ENCODE measurements at places on chromosomes 16 and 17.
A peak's percentile ranks its signal among the peaks of the same experiment; 100 is the strongest.

DNA sequence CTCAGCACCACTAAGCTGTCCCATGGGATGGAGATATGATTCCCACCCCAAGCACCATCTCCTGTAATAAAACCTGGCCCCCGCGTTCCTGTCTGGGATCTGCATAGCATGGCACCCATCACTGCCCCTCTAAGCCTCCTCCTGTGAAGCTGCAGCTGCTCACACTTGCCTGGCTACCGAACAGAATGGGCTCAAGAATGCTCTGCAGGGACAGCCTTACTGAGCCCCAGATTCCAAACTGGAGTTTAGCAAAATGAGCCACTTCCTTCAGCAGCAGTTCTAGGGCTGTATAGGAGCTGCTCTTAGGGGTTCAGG, 256.1 kb downstream of the CPPED1 start:
- peak; percentile 50 for DNase-seq

DNA sequence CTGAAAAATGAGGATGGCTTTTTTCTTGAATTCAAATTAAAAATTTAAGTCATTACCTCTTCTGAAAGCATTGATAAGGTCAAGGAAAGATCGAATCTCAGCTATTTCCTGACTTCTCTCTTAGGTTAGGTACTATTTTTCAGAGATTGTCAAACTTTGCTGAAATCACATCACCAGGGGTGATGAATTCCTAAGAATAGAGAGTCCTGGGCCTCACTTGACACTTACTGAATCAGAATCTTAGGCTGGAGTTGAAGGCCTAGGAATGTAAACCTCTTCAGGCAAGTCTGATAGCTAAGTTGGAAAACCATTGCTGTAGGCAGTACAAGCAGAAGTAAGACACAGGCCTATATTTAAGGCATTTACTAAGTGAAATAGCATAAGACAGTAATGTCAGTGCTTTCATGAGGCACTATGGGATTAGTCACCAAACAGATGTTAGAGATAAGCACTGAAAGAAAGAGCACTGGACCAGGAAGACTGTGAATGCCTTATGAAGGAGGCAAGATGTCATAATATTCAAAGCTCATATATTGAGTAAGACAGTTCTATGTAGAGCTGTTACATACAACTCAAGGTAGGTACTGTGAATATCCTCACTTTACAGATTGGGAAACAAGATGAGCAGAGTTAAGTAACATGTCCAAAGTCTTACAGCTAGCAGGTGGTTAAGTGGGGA, 21.5 kb downstream of the DCAF7 start:
- no peak for DNase-seq

DNA sequence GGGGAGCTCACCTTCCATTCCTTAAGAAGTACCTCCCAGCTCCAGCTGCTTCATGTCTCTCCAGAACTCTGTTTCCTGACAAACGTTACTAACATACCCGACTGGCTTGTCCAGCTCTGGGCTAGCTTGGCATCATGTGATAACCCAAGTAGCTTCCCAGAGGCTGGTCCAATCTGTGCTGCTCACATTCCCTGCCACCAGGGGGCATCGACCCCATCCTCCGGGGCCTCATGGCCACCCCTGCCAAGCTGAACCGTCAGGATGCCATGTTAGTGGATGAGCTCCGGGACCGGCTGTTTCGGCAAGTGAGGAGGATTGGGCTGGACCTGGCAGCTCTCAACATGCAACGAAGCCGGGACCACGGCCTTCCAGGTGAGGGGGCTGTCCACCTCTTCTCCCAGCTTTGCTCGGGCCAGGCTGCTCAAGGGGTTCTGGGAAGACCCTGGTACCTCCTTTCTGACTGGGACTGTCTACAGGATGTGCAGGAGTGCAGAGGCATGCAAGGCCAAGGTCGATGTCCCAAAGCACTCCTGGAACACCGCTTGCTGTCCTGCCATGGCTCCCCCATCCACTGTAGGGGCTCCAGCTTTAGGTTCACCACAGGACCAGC, 7.6 kb downstream of the EPX start:
- peak; percentile 72 for DNase-seq

GRCh38 chr17:82344175-82344907, 10.8 kb upstream of the SECTM1 start:
- no peak for DNase-seq

- DNase-seq, result no peak
Measured at GRCh38 chr17:9307313-9307998, 268.2 kb downstream of the STX8 start.

DNA sequence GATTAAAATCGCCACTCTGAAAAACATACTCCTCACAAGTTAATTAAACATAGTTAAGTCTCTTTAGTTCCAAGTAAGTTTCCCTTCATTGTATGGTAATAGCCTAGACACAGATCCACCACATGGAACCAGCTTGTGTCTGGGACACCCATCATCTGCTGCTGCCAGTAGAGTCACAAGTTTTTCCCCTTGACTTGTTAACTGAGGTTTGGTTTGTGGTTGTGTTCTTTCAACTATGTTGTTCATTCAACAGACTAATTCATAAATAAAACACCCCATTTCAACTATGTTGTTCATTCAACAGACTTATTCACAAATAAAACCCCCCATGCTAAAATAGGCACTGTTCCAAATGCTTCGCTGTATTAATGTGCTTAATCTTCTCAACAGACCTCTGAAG, 24.4 kb downstream of the YWHAE start:
- no peak for DNase-seq

DNA sequence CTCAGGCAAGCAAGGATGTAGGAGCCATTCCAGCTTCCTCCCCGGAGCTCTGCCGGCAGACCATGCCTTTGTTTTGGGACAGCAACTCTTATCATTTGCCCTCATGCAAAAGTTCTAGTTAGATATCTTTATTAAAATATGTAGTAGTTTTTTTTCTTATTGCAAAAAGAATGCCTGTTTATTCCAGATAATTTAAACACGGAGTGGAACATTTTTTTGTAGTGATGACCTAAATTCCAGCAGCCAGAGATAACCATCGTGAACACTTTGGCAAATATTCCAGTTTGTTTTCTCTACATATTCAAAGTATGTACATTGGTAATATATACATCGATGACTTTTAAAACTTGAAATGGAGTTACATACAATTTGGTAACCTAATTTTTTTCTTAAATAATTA, 54.8 kb downstream of the CRISPLD2 start:
- DNase-seq, result no peak

GRCh38 chr17:82241183-82241925, 12.5 kb downstream of the SLC16A3 start:
- DNase-seq, result no peak

GRCh38 chr16:71557954-71558582, 18.8 kb downstream of the TAT start:
- no peak for DNase-seq

GRCh38 chr17:76720211-76720610, 6.2 kb downstream of the JMJD6 start:
- no peak for DNase-seq

DNA sequence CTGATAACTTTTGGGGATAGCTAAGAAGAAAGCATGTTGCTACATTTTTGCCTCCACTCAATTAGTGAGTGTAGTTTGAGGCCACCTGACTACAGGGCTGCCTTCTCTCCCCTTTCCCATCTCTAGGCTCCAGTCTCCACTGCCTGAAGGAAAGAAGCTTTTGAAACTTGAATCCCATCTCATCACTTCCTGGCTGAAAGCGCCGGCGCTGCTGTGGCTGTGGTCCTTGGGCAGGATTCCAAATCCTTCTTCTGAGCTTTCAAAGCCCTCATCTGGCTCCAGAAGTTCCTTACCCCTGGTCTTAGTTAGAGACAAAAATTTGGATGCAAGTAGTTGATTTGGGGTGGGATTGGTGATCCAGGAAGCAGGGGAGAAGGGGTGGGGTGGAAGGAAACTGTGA, 119.4 kb downstream of the FOXL1 start:
- no peak for DNase-seq

GRCh38 chr16:75742424-75743047, 16.2 kb upstream of the CPHXL start:
- no peak for DNase-seq

DNA sequence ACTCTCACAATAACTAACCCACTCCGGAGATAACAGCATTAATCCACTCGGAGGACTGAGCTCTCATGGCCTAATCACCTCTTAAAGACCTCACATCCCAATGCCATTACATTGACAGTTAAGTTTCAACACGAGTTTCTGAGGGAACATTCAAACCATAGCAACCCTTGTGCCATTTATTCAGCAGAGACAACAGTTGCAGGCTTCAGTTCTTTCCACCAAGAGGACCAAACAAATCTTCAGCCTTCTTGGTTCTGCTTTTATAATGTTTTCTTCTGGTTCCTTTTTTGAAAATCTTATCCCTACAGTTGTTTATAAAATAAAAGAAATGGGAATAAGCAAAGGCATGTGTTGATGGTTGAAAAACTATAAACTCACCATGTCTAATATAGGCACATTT, 2.1 kb upstream of the CD300E start:
- DNase-seq, result no peak

GRCh38 chr17:36939052-36939801, 2.0 kb downstream of the LHX1 start:
- DNase-seq, result no peak

DNA sequence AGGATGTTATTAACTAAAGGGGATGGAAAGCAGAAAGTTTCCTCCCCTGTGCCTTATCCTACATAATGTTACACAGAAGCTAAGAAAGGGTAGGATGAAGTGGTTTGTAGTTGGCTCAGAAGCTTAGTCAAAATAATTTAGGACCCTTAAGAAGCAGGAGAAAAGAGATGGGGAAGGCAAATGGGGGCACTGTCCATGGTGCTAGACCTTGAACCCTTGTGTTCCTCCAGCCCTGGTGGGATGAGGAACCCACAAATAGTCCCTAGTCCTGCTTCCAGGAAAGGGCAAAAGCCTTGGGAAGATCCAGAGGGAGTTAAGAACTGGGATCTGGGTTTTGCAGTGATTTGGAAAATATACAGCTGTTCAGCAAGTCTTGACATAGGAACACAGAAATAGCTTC, 54.5 kb downstream of the SLC5A11 start:
- DNase-seq, result peak; percentile 4

DNA sequence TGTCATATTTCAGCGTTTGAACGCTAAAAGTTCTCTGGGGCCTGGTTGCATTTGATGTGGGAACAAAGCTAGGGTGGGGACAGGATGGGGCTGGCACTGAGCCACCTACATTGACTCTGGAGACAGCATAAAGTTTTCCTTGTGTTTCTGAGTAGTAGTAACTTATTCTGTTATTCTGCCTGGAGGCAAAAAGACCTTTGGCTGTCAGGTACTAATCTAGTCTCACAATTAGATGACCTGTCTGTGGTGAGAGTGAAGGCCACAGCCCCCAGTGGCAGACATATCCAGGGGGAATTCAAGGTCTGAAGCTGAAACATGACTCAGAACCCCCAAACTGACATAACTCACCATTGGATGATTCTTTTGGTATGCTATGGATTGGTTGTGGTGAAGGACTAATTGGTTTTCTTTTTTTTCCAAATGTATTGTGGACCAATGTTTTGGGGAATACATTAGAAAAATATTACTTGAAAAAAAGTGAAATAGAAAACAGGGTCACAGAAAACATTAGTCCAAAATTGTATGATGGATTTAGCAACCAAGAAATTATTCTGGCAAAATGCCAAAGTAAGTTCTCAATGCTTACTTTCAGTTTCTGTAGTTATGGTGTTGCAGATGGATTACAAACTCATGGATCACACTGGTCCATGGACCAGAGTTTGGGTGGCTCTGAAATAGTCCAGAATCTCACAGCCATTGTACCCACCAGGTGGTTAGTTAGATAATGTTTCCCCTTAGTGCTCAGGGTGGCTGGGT, 10.5 kb upstream of the SALL1 start:
- DNase-seq, result no peak

GRCh38 chr16:4525069-4525468, 13.5 kb downstream of the CDIP1 start:
- no peak for DNase-seq

DNA sequence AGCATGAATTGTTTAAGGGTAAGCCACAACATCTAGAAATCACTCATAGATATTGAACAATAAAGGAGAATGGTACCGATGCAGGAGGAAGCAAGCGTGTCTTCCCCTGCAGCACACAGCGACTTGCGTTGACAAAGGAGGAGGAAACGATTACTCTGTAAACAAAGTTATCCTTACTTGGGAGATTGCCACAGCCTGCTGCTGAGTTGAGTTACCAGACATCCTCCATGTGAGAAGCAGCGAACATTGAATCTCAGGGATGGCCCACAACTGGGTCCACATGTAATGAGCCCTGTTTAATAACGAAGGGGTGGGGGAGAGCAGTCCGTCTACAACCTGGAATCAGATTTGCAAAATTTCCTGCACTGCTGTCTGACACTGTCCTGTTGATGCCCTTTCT, 27.7 kb downstream of the CLUH start:
- DNase-seq, result no peak

- DNase-seq, result no peak
Measured at GRCh38 chr16:8714174-8714573, 39.8 kb downstream of the ABAT start.

GRCh38 chr16:67430977-67431774, at the start of gene HSD11B2:
TSS of gene HSD11B2 (plus strand) at chr16:67431121. CDS start at chr16:67431249, 128 bp downstream.
- DNase-seq, result no peak

DNA sequence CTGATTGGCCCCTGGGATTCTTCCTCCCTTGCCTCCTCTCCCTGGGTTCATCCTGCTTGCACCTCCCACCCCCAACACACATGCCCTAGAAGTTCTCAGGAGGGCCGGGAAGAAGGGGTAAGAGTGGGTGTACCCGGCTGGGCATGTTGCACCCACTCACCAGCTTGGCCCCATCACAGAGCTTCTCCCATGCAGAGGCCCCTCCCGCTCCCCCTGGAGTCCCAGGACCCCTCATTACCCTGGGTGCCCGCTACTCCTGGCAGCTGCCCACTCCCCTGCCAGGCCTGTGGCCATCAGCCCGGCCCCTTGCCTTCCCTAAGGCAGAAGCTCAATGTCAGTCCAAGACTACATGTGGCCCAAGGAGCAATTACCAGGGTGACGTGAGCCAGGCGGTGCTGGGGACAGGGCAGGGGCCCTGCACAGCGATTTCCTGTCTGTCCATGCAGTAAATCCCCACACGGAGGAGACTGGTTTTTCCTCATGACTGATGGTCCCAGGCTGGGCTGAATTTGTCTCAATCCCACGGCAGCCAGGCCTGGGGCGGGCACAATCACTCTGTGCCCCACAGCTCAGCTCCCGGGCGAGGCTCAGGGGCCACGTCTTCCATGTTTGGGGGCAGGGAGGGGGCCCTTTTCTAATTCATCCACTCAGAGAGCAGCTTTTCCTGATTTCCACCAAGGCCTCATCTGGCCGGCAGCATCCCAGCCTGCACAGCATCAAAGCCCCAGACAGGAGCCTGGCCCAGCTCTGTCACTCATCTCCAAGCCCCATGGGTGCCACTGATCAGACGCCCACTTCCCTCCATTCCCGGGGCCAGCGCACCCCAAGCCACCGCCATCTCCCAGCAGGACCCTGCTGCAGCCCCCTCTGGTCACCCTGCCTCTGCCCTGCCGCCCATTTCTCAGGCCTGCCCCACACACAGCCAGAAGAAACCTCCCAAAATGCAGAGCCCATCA, 234.7 kb downstream of the KATNIP start:
- DNase-seq, result no peak

GRCh38 chr16:65749506-65749905, 617.0 kb upstream of the CDH5 start:
- no peak for DNase-seq

- DNase-seq, result no peak
Measured at GRCh38 chr17:7656958-7657609, 6.4 kb downstream of the ATP1B2 start.

- DNase-seq, result no peak
Measured at GRCh38 chr16:49936791-49937190, 80.9 kb upstream of the ZNF423 start.

- DNase-seq, result no peak
Measured at GRCh38 chr16:168424-168823, 2.6 kb downstream of the HBM start.

GRCh38 chr16:50354082-50354481, 14.7 kb downstream of the BRD7 start:
- no peak for DNase-seq
